ENCODE measurements at places on chromosomes 3 and 15. TPM values are rescaled to one million over a fixed set of nuclear protein-coding genes. Genes with fewer than 3 reads are reported as not detected.

GRCh38 chr3:46670000-46670890, 23.2 kb downstream of the ALS2CL start:
- no peak for DNase-seq

Gene KLF15
- 0.17 TPM for total RNA-seq

- DNase-seq: no peak
These were observed 42.7 kb upstream of the TOP2B start for GRCh38 chr3:25707268-25707926.

Gene CSNK1G1
- 55.2 TPM for total RNA-seq

- no peak for DNase-seq
These were observed 332.2 kb upstream of the GOLIM4 start for GRCh38 chr3:168427835-168428475.

Gene SLC22A13
- 0.67 TPM for total RNA-seq

- DNase-seq: no peak
These were observed 97.1 kb upstream of the CHL1 start for GRCh38 chr3:99506-99905.

- DNase-seq: peak; percentile 89
These were observed 9.5 kb upstream of the ARL14 start for GRCh38 chr3:160667452-160667851.

Gene NANOGP8
- total RNA-seq: not detected

GRCh38 chr15:83746231-83746630, 92.3 kb downstream of the ADAMTSL3 start:
- DNase-seq: peak; percentile 56

Gene CYP11A1
- total RNA-seq: not detected

Gene SEMA5B
- 0.33 TPM for total RNA-seq

- DNase-seq: no peak
These were observed 33.4 kb downstream of the LEKR1 start for GRCh38 chr3:156859578-156859977.

Gene AMT
- 3.8 TPM for total RNA-seq

Gene PCOLCE2
- 3.5 TPM for total RNA-seq

Gene LRRK1
- total RNA-seq: 19.2 TPM

Gene GXYLT2
- 2.5 TPM for total RNA-seq

GRCh38 chr3:167820102-167820865, 84.8 kb downstream of the SERPINI1 start:
- DNase-seq: no peak

GRCh38 chr15:31327669-31328427, 1.2 kb downstream of the KLF13 start:
- DNase-seq: peak; percentile 28

- DNase-seq: no peak
These were observed 1077.1 kb downstream of the ZPLD1 start for GRCh38 chr3:103511891-103512290.

DNA sequence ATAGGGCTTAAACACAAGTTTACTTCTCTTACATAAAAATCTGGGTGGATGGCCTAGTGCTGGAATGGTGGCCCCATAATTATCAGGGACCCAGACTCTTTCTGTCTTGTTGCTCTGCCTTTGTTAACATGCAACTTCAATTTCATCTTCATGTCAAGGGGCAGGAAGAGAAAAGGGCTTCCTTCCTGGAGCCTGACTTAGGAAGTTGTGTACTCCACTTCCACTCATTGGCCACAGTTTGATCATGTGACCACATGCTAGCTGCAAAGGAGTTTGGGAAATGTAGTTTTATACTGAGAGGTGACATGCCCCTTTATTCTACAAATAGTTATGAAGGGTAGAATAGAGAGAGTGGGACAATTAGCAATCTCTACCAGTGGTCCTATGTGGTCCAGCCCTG, 39.3 kb downstream of the RHCG start:
- DNase-seq: peak; percentile 46

DNA sequence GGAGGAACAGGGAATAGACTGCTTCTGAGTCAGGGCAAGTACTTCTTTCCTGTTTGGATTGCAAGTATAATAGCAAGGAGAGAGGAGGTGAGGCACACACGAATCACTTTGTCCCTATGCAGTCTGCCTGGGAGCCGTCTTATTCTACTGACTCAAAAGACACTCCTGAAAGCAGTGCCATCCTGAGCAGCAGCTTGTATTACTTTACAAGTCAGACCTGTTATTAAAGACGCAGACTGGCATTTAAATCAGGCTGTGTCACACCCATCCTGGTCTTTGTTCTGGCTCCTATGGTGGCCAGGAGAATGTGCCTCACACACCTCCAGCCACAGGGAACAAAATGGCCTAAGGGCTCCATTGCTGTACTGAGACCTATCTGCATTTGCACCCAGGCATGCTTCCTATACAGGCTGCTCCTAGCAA, 17.9 kb upstream of the SQOR start:
- peak; percentile 28 for DNase-seq

Gene TRIM59
- 15.2 TPM for total RNA-seq

DNA sequence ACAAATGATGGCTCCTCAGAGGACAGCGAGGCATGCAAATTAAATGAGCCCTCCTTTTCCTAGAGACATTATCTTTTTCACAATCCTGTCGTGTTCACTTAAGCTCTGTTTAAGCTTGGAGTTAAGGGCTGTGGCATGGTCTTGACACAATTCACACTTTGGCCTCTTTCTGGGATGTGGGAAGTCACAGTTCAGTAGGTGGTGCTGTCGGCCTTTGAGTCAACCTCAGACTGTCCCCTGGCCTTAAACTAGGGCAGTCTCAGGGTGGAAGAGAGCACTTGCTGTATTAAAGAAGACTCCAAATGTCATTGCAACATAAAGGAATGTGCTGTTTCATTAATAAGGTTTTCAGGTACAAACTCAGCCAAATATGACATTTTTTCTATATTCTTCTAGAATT, 351.0 kb downstream of the MCTP2 start:
- peak; percentile 6 for DNase-seq

DNA sequence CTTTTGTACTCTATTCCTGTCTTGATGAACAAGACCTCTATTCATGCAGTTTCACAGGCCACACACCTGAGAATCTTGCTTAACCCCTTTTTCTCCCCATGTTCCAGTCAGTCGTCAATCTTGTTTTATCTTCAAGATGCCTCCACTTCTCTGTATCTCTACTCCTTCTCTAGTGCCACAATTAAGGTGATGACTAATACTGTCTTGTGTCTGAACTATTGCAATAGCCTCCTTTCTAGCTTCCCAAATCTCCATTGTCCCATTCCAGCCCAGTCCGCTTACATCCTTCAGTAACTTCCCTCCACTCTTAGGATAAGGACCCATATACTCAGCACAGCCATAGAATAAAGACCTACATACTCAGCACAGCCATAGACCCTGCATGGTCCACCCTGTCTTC, 24.7 kb downstream of the CHST14 start:
- no peak for DNase-seq

GRCh38 chr3:4375911-4376310, 72.7 kb downstream of the SETMAR start:
- no peak for DNase-seq

DNA sequence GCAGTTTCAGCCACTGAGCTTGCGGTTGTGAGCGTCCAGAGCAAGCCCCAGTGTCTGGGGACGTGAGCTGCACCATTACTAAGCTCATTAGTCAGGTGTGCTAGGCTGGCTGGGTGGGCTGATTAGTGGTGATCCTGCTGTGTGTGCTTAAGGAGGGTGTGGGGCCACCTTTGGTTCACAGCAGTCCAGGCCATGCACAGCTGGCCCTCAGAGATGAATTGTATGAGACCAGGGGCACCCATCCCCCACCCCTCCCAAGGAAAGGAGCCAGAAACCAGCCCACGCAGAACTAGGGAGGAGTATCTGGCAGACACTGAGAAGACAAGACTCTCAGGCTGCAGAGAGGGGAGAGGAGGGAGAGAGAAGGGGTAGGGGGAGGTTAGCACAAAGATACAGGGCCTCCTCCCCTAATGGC, 3.8 kb downstream of the TYRO3 start:
- no peak for DNase-seq

Gene MEGF11
- total RNA-seq: not detected

GRCh38 chr3:159919873-159920272, 68.8 kb upstream of the IL12A start:
- peak; percentile 29 for DNase-seq

- DNase-seq: no peak
These were observed 41.0 kb upstream of the B3GNT5 start for GRCh38 chr3:183212096-183212495.

GRCh38 chr3:35064761-35065160, 574.6 kb upstream of the ARPP21 start:
- DNase-seq: no peak

Gene DNAH1
- total RNA-seq: 1.5 TPM

GRCh38 chr3:128322030-128323022, 144.4 kb downstream of the DNAJB8 start:
- peak; percentile 20 for DNase-seq

- no peak for DNase-seq
These were observed 12.6 kb upstream of the IGF2BP2 start for GRCh38 chr3:185837414-185837813.

DNA sequence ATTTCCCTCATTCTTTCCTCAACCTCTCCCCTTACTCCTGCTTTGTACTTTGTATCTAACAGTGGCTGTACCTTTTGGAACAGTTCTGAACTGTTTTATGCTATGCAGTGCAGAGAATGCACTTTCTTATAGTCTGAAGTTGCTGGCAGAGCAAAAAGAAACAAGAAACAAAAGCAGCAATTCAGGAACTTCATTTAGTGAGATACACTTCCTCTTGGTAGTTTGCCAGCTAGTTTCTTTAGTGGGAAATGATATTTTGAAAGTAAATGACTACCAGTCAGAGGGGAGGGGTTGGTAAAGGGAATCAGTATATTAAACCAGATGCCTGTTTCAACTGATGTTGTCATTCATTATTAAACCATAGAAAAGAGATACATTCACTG, 55.0 kb upstream of the CHD2 start:
- DNase-seq: peak; percentile 35

- DNase-seq: no peak
These were observed 174.7 kb upstream of the TPM1 start for GRCh38 chr15:62867844-62868243.

- DNase-seq: no peak
These were observed 18.5 kb downstream of the KBTBD8 start for GRCh38 chr3:67016522-67017080.

Gene NPAP1
- total RNA-seq: not detected

Gene HDC
- not detected for total RNA-seq

Gene TMCO5A
- total RNA-seq: not detected

DNA sequence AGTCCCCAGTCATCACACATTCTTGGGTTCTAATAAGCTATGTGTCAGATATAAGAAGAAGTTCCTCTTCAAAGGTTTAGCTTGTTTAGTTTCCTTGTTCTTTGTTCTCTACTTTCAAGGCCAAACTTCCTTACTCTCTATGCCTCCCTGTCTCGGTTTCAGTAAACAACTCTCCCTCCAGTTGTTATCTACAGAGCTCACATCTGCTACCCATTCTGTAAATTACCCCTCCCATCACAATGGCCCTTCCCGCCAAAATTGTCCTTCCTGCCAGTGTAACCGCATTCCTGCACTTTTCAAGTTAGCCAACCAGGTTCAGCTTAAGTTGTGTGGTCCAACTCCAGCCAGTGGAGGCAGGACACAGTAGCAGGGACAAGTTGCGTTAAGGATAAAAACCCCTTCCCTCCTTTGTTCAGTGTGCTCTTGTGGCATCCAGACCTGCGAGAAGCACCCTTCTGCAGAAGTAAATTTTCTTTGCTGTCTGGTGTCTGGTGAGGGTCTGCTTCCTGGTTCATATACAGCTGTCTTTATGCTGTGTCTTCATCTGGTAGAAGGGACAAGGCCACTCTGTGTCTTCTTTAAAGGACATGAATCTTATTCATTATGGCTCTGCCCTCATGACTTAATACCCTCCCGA, 342.1 kb upstream of the GRM7 start:
- no peak for DNase-seq

DNA sequence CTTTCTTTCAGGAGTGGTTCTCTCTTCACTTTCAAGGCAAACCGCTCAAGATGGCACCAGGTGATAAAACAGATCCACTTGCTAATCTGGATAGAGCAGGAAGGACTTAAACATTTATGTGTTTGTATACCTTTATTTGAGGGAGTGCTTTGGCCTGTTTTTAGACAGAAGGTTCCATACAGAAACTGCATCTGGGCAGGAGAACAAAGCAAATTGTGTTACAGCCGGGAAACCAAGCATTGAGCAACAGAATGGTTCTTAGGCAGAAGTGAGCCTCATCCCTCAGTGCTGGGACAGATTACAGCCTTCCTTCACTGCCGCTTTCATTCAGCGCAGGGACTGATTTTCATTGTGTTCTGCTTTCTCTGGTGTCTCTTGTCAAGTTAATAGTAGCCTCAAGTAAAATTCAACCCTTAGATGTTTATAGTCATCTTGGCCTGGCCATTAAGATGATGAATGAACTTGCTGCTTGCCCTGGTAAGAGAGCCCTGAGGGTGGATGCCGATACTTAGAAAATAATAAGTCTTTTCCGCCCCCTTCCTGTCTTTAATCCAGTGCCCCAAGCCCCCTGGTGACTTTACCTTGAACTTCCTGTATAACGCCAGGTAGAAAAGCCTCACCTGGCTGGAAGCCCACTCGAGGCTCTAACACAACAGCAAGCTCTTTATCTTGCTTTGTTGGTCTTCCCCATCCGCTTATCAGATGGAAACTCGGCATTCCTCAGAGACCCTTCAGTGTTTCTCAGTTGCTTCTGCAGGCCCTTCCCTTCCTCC, 168.0 kb upstream of the CTDSPL start:
- DNase-seq: no peak

DNA sequence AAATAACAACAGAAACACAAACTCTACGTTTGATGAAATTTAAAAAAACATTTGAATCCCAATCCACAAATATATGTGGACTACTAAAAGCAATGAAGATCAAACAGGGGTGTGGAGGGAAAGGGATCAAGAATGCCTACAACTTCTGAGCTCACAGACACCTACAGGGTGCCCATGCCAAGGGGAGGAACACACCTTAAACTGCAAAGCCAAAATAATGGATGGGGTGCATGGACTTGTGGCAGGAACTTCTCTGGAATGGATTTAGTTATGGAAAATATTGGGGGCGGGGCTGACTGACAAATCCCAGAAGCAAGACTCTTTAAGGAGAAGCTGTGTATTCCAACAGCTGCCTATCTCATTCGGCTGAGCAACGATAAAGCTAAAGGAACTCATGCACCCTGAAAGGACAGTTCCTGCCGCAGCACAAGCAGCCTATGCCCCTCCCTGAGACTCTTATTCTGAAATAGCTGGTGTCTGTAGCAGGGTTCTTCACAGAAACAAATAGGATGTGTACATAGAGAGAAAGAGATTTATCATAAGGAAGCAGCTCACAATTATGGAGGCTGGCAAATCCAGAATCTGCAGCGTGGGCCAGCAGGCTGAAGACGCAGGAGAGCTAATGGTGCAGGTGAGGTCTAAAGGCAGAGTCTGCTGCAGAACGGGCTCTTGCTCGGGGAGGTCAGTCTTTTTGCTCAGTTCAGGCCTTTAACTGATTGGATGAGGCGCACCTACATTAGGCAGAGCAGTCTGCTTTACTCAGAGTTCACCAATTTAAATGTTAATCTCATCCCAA, 24.5 kb upstream of the PLA2G4D start:
- DNase-seq: no peak

Gene C3orf70
- 0.05 TPM for total RNA-seq
